ENCODE measurements at places on chromosomes 6 and 20.

- no peak for DNase-seq
These were observed 134.8 kb upstream of the UST start for GRCh38 chr6:148612043-148612442.

DNA sequence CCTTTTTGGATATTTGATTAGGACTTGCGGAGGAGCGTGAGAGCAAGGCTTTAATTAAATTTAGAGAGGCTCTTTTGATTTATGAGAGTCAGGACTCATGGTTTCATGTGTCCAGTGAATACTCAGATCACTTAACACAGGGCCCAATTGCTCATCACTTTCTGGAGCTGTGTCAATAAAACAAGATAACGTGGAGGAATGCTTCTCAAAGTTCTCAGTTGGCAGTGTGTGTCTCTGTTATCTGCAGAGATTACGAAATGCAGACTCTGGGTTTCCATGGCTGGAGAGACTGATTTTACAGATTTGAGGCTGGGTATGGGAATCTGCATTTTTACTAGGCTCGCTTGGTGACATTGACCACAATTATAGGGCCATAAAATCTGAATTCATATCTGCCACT is 335.8 kb upstream of the FLRT3 start:
- DNase-seq = no peak

GRCh38 chr6:80531681-80532619 is 425.5 kb downstream of the BCKDHB start:
- DNase-seq = no peak

DNA sequence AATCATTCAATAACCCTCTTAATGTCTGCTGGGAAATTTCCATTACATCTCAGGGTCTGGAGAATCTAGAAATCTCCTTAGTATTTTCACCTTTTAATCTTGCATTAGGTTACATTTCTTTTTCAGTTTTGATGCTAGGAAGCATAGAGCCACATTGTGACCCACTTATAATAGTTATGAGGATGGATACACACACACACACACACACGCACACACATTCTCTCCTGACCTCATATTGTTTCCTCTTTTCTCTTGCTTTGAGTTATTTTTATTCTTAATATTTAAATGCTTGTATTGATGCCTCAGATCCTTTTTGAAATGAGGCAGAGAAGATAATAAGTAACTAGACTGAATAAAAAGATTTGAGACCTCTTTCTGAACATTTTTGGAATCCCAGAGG is 128.4 kb downstream of the KLHL32 start:
- no peak for DNase-seq

GRCh38 chr6:163415620-163416556 is 1.4 kb downstream of the QKI start:
- no peak for DNase-seq

DNA sequence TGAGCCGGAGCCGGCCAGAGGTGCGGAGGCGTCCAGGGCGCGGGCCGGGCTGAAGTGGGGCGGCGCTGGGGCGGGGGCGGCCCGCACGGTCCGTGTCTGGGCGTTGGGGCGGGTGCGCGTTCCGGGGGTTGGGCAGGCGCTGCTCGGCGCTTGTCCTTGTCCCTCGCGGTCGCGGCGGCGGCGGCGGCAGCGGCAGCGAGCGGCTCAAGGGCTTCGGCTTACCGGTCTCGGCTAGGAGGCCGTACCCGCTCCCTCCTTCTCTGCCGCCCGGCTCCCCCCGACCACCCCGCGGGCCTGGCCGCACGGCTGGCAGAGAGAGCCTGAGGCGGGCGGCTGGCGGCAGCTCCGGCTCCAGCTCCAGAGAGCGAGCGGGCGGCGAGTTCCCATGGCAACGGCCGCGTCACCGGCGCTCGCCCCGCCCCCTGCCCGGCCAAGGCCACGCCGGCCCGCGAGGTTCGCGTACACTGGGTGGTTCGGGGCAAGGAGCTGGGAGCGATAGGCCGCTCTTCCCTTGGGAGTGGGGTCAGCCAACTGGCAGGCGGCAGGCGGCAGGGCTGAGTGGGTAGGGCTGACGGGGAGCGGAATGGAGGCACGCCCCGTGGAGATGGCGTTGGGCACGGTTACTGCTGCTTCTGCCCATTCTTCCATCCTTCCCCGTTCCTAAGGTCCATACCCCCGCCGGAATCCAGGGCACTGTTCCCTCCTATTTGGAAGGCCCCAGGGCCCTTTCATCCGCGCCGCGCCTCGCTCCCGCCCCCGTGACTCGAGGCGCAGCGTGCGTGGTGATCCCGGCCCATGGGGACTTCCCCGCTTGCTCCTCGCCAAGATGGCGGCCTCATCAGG is at the start of gene LRRC73:
TSS of gene LRRC73 (minus strand) at position 363 of the 843 bp plus-strand sequence. CDS start 561 bp downstream, outside the sequence.
- peak; percentile 72 for DNase-seq

DNA sequence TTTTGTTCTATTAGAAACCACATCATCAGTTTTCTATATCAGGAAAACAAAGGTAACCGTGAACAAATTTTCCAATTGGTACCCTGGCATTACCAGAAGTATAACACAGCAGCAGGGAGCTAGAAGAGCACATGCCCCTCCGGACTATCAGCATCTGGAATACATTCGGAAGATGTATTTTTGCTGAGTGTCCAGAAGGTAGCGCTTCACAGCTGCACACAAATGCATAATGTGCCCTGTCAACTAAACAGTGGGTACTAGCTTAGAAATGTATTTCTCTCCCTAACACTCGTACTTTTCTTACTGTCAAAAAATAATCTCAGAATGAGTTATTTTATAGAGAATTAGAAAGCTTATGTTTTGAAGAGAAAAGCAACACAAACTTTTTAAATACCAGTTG is 77.6 kb downstream of the HUS1B start:
- DNase-seq = no peak

DNA sequence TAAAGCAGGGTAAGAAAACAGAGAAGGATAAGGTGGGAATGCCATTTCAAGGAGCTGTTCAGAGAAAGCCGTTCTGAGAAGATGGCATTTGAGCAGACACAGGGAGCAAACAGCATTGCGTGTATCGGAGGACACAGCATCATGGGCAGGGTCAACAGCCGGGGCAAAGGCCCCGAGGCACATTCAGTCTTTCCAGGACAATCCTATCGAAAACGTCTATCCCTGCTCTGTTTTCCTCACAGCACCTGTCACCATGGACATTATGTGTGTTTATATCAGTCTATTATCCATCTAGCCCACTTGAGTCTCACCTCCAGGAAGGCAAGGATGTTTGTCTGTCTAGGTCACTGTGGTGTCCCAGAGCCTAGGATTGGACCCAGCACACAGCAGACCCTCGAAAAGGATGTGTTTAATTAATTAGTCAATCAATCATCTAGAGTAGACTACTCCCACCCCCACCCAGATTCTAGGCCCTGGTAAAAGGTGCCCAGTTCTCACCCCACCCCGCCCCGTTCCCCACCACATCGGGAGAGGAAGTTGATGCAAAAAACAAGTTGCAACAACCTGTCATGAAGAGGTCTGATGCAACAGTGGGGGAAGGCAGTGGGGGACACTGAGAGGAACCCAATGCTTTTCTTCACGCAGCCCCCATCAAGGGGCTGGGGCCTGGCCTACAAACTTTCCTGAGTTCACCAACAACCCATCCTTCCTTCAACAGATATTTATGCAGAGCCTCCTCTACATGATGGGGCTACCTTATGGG is 66.6 kb downstream of the PREX1 start:
- peak; percentile 60 for DNase-seq

DNA sequence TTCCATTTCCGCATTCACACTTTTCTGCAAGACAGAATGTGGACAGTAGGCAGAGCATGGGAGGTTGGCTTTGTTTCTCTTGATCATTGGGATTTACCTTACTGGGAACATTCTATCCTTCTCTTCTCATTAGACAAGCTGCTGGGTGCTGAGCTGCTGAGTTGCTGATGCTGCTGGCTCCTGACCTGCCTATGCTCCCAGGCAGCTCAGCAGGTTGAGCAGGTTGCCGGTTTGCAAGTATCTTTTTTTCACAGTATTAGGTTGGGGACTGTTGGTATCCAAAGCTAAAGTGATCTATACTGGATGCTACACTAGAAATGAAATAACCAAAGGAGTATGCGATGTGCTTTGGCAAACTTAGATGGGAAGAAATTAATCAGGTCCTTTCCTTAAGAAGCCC is 23.7 kb upstream of the ADGRF4 start:
- DNase-seq = no peak

DNA sequence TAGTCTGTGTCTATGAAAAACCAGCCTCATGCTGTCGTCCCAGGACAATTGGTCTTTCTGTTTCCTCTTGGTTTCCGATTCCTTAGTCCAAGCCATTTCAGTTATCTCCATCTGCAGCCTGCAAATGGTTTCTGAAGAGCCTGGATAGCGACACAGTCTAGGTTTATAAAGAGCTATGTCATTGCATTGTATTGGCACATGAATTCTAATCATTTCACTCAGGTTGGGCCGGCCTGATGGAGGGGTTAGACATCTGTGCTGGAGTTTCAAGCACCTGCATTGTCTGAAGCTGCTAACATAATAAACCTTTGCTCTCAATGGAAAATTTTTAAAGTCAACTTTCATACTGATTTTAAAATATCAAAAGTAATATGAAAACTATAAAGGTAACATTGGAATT is 232.6 kb upstream of the MAP3K7 start:
- DNase-seq = no peak

GRCh38 chr6:169971081-169971861 is 219.8 kb downstream of the ERMARD start:
- no peak for DNase-seq

DNA sequence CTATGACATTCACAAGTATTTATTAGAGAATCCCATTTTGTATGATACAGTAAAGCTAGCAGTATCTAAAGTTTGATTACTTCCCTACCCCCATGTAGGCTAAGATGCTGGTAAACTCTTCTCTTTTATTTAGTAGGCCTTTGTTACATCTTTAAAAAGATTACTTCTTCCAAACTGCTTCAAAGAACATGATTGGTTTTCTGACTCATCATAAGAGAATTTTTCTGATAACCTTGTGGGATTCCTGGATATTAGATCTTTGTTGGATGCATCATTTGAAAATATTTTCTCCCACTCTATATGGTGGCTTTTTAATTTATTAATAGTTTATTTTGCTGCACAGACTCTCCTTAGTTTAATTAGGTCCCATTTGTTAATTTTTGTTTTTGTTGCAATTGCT is 898.3 kb upstream of the ADGRB3 start:
- DNase-seq = no peak

DNA sequence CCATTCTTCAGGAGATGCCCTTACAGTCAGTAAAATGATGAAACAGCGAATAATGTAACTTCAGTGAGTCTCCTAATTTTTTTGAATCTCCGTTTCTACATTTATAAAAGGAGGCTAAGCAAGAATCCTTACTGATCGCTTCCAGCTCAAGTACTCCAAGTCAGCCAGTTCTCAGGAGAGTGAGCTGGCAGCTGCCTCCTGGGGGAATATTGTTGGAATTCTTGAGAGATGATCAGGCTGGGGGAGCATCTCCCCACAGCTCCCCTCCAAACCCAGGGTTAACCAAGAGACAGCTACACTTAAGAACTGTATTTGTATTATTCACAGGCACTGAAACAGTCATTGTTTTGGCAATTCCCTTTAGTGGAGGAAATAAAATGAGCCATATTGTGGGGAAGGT is 89.1 kb upstream of the PCSK2 start:
- DNase-seq = no peak

DNA sequence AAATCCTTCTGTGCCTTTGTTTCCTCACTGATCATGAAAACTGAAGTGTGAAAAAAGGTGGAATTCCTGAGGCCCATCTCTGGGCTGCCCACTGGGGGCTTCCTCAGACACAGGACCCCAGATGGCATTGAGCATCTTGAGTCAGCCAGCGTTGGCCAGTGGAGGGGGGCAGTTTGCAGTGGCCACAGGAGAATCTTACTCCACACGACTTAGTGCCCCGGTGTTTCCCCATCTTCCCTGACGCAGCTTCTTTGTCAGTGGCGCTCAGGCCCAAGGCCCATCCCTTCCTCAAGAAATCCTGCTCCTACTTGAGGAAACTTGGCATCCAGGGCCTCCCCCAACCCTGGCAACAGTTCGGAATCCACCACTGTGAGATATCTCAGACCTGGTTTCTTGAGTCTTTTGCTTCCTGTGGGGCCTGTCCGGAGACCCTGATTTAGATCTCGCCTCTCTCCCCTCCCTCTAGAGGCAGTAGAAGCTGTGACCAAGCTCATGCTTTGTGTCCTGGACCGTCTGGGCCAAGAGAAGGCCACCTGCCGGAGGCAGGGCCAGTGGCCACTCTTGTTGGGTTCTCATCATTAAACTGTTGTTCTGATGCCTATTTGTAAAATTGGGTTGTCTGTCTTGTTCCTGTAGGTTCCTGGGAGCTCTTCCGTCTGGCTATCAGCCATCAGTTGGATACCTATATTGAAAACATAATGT is 20.2 kb upstream of the DLGAP4 start:
- no peak for DNase-seq

- no peak for DNase-seq
These were observed 541.8 kb upstream of the NRSN1 start for GRCh38 chr6:23584134-23584763.

DNA sequence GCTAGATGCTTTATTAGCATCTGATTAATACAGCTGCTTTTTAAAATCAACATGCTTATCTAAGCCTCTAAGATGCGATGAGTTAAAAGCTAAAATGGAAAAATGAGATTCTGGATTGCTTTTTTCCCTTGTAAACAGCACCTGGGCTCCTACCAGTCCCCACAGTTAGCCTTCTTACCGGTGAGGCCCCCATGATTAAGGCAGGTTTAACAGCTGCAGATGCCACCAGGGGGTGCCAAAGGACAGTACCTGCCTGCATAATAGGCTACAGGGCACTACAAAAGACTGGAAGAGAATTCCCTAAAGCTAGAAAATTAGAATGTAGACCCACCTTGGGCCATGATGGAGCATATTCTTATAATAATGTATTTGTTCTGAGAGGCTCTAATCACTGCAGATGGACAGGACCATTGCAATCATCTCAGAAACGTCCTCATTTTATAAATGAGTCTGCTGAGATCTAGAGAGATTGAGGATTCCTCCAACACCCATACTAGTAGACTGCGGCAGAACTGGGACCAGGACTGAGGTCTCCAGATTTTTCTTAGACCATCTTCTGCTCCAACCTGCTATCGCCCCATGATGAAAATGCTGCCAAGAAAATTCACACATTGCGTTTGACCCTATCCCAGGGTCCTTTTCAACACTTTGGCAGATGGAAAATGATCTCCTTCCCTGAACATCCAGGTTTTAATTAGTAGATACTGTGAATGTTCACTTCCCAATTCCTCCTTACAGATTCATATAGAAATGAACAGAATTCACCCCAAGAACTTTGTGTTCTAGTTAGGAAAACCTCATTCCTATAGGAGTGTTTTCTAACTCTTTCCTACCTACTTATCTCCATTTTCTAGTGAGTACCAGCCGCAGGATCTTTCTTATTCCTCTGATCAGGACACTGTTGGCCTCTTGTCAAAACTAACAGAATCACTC is 148.8 kb downstream of the RPS12 start:
- peak; percentile 4 for DNase-seq
